ENCODE measurements at places on chromosomes 11 and 22.
A peak's percentile ranks its signal among the peaks of the same experiment; 100 is the strongest.

DNA sequence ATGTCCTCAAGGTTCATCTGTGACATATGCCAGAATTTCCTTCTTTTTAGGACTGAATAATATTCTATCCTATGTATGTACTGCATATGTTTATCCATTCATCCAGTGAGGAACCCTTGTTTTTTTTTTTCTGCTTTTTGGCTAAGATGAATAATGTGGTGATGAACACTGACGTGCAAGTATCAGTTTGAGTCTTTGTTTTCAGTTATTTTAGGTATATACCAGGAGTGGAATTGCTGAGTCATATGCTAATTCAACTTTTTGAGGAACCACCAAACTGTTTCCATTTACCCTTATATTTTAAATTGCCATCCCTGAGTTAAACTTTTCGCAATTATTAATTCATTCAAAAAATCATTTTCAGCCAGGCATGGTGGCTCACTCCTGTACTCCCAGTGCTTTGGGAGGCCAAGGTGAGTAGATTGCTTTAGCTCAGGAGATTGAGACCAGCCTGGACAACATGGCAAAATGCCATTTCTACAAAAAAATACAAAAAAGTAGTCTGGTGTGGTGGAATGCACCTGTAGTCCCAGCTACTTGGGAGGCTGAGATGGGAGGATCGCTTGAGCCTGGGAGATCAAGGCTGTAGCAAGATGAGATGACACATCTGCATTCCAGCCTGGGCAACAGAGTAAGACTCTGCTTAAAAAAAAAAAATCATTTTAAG is 64.2 kb downstream of the MICAL2 start:
- DNase-seq = no peak

GRCh38 chr11:70460964-70461363 is 62.6 kb downstream of the CTTN start:
- no peak for DNase-seq

- DNase-seq = peak; percentile 89
Measured at GRCh38 chr22:23767673-23768548, at the start of gene CHCHD10. CHCHD10 (minus strand) TSS chr22:23767972; CDS start chr22:23767874, 98 bp downstream.

DNA sequence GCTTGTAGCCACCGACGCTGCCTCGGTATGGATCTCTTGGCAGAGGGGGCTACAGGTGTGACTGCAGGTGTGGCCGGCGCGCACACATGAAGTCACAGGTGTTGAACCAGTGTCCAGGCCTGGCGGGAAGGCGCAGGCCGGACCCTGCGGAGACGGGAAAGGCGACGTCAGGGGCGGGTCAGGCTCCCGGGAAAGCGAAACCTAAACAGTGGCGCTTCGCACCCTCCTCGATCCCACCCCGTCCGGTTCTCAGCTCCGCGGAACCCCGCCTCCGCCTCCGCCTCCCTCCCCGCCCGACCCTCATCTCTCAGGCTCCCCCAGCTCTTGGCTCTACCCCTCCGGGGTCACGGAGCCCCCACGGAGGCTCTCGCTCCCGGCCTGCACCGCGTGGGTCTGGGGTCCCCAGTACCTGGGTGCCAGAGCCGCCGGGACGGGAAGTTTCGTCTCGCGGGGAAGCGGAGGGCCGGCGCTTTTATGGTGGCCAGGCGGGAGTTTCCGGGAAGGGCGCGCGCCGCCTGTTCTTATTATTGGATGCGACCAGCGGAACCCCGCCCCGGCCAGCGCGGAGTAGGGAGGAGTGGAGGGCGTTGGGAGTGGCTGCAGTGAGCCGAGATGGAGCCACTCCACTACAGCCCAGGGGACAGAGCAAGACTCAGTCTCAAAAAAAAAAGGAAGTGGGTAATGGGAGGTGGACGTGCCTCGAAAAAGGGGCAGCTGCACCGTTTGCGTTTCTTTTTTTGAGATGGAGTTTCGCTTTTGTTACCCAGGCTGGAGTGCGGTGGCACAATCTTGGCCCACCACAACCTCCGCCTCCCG is at the start of gene IRF7:
Gene IRF7, minus strand, starts transcription at position 447 of the 816 bp plus-strand sequence. CDS start 586 bp downstream, outside the sequence.
- DNase-seq = peak; percentile 99

DNA sequence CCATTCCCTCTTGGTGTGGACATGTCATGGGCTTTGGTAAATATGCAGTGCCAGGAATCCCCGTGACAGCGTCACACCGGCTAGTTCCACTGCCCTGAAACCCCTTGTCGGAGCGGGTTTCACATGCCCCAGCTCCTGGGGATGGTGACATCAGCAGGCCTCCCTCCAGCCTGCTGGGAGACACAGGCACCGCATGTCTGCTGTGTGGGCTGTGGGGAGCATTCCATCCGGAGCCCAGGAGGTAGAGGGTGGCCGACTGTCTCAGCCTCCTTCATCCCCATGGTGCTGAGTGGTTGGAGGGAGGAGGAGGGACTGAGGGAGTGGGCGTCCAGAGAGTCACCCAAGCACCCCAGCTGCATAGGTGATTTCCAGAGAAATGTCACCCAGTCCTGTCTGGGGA is 1161.1 kb downstream of the BRD1 start:
- DNase-seq = no peak

GRCh38 chr22:30830907-30831306 is 136.2 kb downstream of the OSBP2 start:
- DNase-seq = peak; percentile 44

GRCh38 chr11:117478926-117479325 is 151.3 kb downstream of the CEP164 start:
- DNase-seq = no peak
